Metanephros (tissue), 2 donors: ENCODE measurements at places on chromosomes 4 and X. TPM values are rescaled to one million over a fixed set of nuclear protein-coding genes. Genes with fewer than 3 reads are reported as not detected.

The FRMD7 gene
- 1.1 TPM for total RNA-seq

The DMRTC1B gene
- 2.5 TPM for total RNA-seq

The DCLK2 gene
- 19.7 TPM for total RNA-seq

The DSPP gene
- not detected for total RNA-seq

The KLB gene
- 0.18 TPM for total RNA-seq

The GLUD2 gene
- 2.3 TPM for total RNA-seq

The PCDH19 gene
- total RNA-seq = 1.8 TPM

The DCAF12L2 gene
- 4.0 TPM for total RNA-seq

The UCP1 gene
- not detected for total RNA-seq

The BANK1 gene
- total RNA-seq = 1.9 TPM

The FAM200B gene
- total RNA-seq = 38.1 TPM

The SSX1 gene
- not detected for total RNA-seq

The PAGE1 gene
- total RNA-seq = not detected

The PARM1 gene
- total RNA-seq = 34.2 TPM

The ZFP92 gene
- 1.5 TPM for total RNA-seq

The SGMS2 gene
- 30.0 TPM for total RNA-seq

The PROM1 gene
- total RNA-seq = 34.9 TPM

The PYURF gene
- 94.6 TPM for total RNA-seq

The NEIL3 gene
- 3.9 TPM for total RNA-seq

The SMARCA1 gene
- 61.7 TPM for total RNA-seq

The SLC6A8 gene
- 40.9 TPM for total RNA-seq

The TRIM61 gene
- total RNA-seq = 1.2 TPM

The ADH1B gene
- 36.6 TPM for total RNA-seq

The CXCL3 gene
- 2.6 TPM for total RNA-seq

The PDE5A gene
- total RNA-seq = 70.8 TPM

The BEX5 gene
- total RNA-seq = 3.3 TPM

The PTTG2 gene
- 0.82 TPM for total RNA-seq

The CTAG2 gene
- total RNA-seq = not detected

The TSPYL2 gene
- 22.5 TPM for total RNA-seq

The SYTL4 gene
- total RNA-seq = 14.3 TPM

The PFKFB1 gene
- total RNA-seq = 0.70 TPM

The SULT1B1 gene
- 1.6 TPM for total RNA-seq

The RAI2 gene
- total RNA-seq = 5.3 TPM

The CSN1S1 gene
- not detected for total RNA-seq

The PRDM8 gene
- total RNA-seq = 4.9 TPM

The GRIA2 gene
- 0.82 TPM for total RNA-seq

The MED14 gene
- total RNA-seq = 33.8 TPM

The CUL4B gene
- total RNA-seq = 37.8 TPM

The CITED1 gene
- total RNA-seq = 8.6 TPM

The OPN1MW gene
- total RNA-seq = not detected

The GPR143 gene
- 7.8 TPM for total RNA-seq

The RS1 gene
- total RNA-seq = not detected

The HS3ST1 gene
- total RNA-seq = 4.1 TPM

The TEX11 gene
- not detected for total RNA-seq

The SMIM31 gene
- total RNA-seq = not detected

The CXCL1 gene
- total RNA-seq = 5.9 TPM

The SMIM43 gene
- 0.23 TPM for total RNA-seq
